ELF-1 (cell line): ENCODE measurements at places on chromosomes 7 and 10.

DNA sequence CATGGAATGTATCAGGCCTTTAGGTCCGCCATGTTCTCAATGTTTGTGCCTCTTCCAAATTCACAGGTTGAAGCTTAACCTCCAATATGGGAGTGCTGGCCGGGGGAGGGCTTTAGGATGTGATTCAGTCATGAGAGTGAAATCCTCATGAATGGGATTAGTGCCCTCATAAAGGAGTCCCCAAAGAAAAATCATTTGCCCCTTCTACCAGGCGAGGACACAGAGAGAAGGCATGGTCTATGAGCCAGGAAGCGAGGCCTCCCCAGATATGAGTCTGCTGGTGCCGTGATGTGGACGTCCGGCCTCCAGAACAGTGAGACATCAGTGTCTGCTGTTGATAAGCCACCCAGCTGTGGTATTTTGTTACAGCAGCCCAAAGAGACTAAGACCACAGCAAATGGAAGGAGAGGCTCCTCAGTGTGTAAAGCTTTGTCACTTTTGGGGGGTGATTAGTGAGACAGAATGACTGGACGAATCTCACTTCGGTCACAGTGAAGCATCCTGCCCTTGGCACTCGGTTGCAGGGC is 231.3 kb upstream of the KLF6 start:
- DNase-seq = no peak

DNA sequence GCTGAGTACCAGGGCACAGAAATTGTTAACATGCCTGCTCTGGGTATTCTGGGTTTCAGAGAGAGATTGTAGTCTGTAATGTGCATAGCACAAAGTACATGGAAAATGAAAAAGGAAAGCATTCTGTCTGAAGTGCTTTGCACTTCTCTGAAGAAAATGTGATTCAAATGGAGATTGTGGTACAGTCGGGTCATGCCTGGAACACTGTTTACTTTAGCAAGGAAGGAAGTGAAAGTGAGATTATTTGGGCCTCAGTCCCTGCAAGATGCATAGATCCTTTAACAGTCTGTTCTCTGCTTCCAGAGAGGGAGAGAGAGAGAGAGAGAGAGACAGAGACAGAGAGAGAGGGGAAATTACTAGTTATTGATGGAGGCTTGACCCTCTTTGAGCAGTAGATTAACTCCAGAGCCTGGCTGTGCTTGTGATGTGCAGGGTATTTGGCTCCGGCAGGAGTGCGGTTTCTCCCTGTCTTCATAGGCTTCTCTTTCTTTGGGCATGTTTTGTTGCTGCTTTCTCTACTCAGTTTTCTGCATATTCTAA is 5.4 kb downstream of the VWC2 start:
- DNase-seq = no peak

- no peak for DNase-seq
Measured at GRCh38 chr10:43857206-43857930, 208.7 kb upstream of the ZNF32 start.

DNA sequence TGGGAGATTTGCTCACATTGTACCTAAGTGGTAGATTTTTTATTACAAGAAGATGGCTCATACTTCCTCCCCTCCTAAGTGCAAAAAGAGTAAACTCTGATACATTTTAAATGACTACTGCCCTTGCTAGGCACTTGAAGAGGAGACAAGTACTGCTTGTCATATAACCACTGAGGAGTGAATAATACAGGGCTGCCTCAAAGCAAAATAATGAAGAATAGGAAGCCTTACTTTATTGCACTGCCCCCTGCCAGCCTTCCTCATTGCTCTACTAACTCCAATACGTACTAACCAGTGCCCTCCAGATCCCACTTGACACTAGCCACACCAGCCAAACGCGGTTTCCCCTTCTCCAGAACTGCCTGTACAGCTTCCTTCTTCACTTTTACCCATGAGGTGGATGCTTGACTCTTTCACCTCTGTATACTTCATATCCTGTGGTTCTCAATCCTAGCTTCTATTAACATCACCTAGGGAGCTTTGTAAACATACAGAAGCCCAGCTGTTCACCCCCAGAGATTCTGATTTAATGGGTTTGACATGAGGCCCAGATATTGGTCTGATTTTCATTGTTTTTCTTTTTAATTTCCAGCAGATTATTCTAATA is 11.7 kb upstream of the MTERF1 start:
- no peak for DNase-seq

DNA sequence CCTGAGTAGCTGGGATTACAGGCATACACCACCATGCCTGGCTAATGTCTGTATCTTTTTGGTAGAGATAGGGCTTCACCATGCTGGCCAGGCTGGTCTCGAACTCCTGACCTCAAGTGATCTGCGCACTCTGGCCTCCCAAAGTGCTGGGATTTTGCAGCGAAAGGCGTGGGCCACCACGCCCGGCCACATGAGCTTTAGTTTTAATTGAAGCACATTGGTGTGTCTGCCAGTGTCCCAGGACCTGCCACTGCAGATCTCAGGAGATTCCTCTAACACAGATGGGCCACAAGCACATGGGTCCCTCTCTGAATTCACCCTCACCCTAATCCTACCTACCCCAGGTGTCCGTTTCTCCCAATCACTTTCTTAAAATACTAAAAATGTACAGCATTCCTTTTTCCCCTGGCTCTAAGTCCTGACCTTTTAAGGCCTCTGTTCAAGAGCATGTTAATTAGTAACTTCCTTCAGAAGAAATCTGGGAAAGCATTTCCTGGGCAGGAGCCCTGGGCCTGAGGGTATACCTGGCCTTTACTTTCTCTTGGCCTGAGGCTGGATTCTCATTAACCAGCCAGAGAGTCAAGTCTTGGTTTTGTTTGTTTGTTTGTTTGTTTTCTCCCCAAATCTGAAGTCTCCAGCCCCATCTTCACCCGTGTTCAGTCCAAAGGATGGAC is 82.6 kb downstream of the PRPF18 start:
- peak; percentile 44 for DNase-seq

GRCh38 chr7:3730276-3730675 is 429.2 kb downstream of the SDK1 start:
- DNase-seq = no peak

- DNase-seq = no peak
Measured at GRCh38 chr7:155489158-155489840, 31.4 kb downstream of the EN2 start.

GRCh38 chr7:98618786-98619185 is 1.7 kb downstream of the NPTX2 start:
- DNase-seq = no peak

GRCh38 chr7:70415179-70415972 is 716.6 kb upstream of the GALNT17 start:
- DNase-seq = no peak

DNA sequence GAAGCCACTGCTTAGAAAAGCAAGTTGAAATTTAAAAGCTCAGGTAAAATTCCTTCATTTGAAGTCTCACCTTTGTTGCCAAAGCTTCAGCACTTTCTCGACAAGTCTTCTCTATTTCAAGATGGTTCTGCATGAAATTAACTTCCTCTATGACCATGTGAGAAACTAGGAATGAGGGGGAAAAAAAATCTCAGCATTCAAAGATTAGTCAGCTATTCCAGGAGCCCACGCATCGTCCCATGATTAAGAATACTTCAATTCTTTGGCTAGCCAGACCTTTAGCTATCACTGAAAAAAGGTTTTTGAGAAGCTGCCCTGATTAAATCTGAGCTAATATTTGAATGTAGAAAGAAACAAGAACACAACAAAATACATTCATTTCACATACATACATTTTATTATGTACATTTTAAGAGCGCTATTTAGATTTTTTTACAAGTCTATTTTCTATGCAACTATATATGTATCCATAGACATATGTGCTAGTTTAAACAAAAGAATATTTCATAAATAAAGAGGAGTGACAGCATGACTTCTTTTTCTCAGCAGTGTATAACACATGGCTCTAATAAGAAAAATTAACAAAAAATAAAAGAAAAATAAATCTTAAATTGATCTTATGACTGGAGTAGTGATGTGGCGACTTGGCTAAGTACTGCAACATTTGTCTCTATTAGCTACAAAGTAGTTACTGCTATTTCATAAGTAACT is 44.8 kb downstream of the SHTN1 start:
- DNase-seq = no peak

- no peak for DNase-seq
Measured at GRCh38 chr10:30993155-30993554, 38.5 kb downstream of the ZNF438 start.

DNA sequence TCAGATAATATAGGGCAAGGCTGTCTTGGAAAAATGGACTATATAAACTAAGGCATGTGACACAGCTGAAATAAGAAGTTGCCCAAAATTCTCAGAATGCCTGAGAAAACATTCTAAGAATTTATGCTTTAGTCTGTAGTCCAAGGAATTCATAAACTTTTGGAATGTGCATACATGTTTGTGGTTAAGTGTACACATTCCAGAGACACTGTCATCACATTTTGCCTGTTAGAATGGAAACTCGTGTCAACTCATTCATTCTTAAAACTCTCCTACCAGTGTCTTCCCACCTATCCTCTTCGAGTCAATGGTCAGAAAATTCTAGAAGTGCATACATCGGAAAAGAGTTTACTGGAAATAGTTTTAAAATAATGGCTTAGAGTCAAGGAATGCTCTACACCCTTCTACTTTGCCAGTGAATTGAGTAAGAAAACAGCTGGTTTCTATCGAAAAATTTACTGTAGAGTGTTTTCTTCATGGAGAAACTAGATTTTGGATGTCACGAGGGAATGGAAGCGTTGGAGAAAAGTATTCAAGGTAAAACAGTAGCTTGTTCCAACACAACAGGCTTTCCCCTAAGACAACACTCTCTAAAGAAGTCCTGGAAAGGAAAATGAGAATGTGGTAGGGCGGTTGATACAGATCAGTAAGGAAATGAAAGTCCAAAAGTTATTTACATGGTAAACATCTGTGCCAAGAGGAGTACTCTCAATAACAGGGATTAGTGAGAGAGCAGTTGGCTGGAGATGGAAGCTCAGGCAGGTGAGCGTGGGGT is 1177.6 kb upstream of the C7orf33 start:
- DNase-seq = no peak

GRCh38 chr7:42253316-42253715 is 16.3 kb upstream of the GLI3 start:
- no peak for DNase-seq

DNA sequence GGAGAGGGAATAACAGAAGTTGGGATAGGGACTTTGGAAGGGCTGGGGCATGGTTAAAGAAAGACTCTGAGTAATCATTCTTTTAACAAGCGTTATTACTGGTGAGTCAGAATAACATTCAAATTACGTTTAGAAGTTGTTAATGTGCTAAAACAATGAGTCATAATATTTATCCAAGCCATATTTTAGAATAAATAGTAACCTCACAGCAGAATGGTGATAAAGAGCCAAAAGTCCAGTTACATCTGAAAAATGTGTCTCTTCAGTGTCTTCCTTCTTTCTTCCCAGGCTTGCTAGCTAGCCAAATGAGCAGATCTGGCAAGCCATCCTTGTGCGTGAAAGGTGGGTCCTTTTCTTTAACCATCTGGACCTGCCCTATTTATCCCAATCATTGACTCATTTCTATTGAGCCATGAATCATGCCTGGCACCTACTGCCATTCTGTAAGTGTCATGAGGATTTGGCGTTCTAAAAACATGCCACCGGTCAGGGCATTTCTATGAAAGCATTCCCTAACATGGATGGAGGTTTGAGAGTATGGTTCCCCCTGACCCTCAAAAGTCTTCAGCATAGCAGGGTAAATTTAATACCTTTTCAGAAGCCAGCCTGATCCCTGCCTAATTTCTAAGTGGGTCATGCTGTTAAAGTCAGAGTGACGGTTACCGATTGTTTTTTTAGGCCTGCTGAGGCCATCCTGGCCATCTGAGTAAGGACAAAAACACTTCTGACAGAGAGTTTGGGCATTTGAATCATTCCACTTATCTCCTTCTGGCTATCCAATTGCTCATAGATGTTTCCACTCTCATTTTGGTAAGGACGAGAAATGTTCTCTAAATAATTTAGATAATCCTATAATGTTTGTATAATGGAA is 26.9 kb downstream of the MYPN start:
- DNase-seq = no peak

DNA sequence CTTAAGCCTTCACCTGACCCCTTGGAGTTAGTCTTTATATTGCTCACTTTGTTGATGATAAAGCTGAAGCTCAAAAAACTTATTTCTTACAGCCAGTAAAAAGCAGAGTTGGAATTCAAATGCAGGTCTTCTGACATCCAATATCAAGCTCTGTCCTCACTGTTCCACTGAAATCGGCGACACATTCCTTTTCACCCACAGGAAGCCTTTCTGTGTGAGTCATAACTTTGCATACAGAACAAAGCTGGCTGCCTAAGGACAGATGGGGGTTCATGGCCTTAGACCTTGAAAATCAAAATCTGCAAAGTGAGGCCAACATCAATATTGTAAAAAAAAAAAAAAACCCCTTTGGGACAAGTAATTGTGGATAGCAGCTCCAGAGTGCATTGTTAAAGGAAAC is 21.8 kb upstream of the AKR1B1 start:
- peak; percentile 14 for DNase-seq

GRCh38 chr7:139249179-139249810 is 18.3 kb downstream of the UBN2 start:
- DNase-seq = no peak

- DNase-seq = no peak
Measured at GRCh38 chr7:137423321-137423720, 79.8 kb upstream of the PTN start.

- no peak for DNase-seq
Measured at GRCh38 chr10:10138685-10139084, 879.0 kb upstream of the CELF2 start.

DNA sequence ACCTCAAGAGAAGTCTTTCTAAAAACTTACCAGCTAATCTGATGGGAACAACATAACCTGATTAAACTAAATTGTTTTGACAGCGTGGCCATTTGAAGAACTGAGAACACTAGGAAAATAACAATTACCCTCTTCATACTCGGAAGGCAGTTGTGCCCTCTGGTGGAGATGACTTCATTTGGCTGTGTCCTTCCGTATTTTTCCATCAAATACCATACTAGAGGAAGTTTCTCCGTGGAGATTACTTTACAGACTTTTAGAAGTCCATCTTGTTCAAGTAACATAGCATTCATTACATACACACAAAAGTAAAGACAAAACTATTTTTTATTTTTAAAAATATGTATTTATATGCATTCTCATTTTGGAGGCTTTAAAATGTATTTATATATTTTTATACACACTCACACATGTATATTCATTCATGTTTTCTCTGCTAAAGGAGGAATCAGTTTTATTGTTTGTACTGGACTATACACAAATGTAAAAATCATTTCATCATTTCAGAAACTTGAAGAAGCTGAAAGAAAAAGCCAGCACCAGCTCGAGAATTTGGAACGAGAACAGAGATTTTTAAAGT is 25.2 kb downstream of the SMNDC1 start:
- DNase-seq = peak; percentile 37

DNA sequence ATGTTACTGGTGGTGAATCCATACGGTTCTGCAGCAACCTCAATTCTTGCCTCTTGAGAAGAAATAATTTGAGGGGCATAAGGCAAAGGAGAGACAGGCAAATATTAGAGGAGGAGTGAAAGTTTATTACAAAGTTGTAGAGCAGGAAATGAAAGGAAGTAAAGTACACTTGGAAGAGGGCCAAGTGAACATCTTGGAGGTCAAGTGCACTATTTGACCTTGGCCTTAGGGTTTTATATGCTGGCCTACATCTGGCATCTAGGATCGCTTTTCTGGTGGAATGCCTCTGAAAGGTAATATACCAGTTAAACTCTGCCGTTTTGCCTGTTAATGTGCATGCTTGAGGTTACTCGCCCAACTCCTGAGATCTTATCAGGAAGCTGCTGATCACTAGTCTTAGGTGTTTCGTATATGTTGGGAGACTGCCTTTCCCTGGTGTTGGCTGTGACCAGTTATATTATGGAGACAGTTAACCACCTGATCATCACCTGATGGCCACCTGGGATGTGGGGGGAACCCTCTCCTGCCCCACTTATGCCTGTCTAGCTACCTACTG is 66.1 kb upstream of the CYP2C18 start:
- DNase-seq = no peak
